Suprapubic skin (tissue), 4 donors: ENCODE measurements at places on chromosomes 7 and 10.

GRCh38 chr10:121614613-121615434 is 16.6 kb upstream of the FGFR2 start:
- no peak for DNase-seq

GRCh38 chr10:110399106-110399964 is 94.6 kb upstream of the SMNDC1 start:
- DNase-seq: no peak

GRCh38 chr7:150409300-150410030 is 30.3 kb downstream of the ZNF775 start:
- DNase-seq: peak; percentile 44

DNA sequence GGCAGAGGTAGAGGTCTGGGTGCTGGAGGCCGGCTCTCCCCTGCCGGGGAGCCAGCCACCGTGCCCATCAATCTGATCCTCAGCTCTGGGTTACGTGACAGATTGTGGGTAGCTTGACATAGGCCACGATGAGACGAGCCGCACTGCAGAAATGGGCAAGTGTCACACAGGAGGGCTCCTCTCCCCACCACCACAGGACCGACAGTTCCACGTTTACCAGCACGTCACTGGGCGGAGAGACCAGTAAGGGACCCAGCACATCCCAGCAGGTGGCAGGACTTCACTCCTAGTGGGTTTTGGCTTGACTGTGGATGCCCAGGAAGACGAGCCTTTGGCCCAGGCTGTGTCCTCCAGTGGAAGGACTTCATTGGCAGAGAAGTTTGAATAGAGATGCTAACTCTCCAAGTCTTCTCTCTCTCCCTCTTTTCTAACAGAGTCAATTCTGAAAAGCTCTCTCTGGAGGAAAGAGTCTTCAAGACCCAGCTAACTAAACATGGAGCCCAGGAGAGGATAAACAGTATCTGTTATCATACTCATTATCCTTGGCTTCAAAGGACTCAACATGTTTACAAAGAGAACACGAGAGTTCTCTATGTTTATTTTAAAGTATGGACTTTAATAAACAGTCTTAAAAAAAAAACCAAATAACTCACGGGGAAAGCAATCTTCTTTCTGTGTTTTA is 129.3 kb upstream of the JCAD start:
- no peak for DNase-seq

DNA sequence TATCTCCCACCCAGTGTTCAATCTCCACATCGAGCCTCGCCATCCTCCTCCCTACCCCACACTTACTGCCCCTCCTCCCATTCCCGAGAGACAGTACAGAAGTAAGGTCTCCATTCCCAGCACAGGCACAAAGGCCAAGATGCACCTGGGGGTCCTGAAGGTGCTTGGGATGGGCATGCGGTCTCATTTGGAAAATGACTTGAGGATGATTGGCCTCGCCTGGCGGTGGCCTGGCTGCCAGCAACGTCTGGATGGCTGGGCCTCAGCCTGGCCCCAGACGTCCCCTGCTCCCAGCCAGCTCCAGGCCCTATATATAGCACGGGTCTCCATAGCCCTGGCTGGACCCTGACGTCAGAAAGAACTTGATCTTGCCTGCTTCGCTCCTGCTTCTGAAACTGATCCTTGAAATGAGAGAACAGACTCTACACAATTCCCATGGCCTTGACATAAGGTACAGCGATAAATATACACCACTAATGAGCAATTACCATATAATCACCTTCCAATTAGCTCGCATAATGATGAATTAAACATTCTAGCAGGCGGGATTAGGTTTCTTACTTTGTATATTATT is 11.8 kb downstream of the EMX2 start:
- DNase-seq: no peak

- no peak for DNase-seq
Measured at GRCh38 chr10:88292185-88292514, 291.0 kb downstream of the RNLS start.

- no peak for DNase-seq
Measured at GRCh38 chr7:75961218-75961617, 33.2 kb downstream of the TMEM120A start.

GRCh38 chr10:13893926-13894325 is 307.2 kb downstream of the PRPF18 start:
- no peak for DNase-seq

DNA sequence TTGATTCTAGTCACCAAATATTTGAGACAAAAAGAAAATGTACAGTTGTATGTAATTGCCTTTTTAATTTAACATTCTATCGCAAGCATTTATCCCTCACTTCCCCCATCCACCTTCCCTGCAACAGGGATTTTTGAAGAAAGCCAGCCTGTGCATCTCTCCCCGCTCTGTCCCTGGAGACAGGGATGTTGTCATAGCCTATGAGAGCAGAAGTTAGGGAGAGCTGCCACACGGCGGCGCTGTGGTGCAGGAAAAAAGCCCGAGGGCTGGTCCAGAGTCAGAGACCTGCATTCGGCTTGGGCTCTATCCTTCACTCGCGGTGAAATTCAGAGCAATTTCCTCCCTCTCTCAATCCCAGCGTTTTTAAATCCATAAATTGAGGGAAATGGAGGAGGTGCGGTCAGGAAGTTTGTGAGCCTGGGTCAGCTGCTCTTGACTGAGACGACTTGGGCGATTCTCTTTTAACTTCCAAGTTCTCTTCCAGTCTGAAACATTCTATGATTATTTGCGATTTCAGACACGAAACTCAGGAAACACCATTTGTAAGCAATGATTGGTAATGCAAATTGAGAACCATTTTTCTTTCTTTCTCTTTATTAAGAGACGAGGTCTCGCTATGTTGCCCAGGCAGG is 17.5 kb downstream of the HKDC1 start:
- DNase-seq: peak; percentile 92

- DNase-seq: no peak
Measured at GRCh38 chr10:110036640-110037039, 28.9 kb downstream of the ADD3 start.

- DNase-seq: no peak
Measured at GRCh38 chr10:78336402-78336791, 302.7 kb downstream of the RPS24 start.

GRCh38 chr10:132364594-132364970 is 32.4 kb upstream of the PWWP2B start:
- peak; percentile 64 for DNase-seq

- no peak for DNase-seq
Measured at GRCh38 chr10:43665054-43665453, 16.4 kb upstream of the ZNF32 start.

DNA sequence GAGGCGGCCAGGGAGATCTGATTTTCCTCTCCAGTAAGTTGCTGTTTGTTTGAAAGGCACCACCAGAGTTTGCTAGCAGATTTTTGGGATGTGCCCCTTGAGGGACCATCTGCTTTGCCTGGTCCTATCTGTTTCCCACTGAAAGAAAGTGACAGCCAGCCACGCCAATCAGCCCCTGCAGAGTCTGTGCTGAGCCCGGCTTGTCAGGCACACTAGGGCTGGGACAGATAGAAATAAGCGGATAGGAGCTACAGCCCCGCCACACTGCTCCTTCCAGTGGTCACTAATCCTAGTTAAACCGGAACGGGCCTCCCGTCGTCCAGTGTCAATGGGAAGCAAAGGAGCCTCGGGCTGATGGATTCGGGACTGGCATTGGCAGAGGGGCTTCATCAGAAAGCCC is 161.9 kb upstream of the PRR15 start:
- no peak for DNase-seq

DNA sequence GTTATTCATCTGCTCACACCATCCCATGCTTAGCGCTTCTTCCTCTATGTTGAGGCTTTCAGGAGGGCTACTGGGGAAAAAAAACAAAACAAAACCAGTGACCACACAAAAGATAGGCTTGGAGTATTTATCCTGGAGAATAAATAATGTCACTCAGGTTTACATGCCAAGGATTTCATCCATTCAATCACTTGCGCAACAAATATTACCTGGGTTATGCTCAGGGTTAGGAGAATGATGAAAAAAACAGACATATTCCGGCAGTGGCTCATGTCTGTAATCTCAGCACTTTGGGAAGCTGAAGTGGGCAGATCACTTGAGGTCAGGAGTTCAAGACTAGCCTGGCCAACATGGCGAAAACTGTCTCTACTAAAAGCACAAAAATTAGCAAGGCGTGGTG is 3.3 kb upstream of the ELOVL3 start:
- no peak for DNase-seq

- no peak for DNase-seq
Measured at GRCh38 chr7:151506901-151507382, 12.8 kb downstream of the RHEB start.

DNA sequence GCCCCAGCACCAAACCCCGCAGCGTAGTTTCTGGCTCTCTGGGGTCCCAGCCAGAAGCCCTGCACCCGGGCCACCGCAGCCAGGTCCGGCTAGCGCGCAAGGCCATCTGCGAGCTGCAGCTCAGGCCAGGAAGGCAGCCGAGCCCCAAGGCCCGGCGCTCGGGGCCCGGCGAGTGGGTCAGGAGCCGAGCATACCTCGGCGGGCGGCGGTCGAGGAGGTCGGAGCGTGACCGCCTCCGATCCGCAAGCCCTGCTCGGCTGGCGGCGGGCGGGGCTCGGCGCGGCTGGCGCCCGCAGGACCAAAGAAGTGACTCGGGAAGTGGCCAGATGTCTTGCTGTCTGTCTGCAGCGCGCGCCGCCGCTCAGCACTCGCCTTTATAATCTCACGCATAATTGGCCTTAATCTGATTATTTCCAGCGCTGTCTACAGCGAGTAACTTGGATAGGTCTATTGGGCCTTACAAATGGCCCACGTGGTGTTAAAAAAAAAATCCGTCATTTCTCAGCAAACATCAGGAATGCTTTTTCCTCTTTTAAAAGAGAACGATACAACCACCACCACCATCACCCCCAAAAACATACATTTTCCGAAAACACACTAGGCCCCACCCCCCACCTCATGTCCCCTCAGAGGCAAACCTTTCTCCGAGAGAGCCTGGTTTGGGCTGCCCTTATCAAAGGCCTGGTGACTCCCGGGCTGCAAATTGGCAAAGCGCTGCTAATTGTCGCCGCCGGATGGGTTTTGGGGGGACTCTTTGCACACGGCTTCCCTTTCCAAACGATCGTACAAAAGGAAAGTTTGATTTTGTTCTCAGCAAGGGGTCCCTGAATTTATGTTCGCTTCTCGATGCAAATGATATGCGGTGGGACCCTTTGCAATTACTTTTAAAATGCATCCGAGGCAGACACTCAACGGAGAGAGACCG is at the start of gene DRGX:
Gene DRGX, minus strand, starts transcription at position 349 of the 925 bp plus-strand sequence. CDS start 649 bp downstream, outside the sequence.
- no peak for DNase-seq

GRCh38 chr10:6109444-6109775 is 20.6 kb downstream of the RBM17 start:
- DNase-seq: no peak

- DNase-seq: no peak
Measured at GRCh38 chr7:20162665-20163064, 54.5 kb downstream of the MACC1 start.

GRCh38 chr10:79433324-79434222 is 11.9 kb downstream of the ZCCHC24 start:
- DNase-seq: peak; percentile 62

DNA sequence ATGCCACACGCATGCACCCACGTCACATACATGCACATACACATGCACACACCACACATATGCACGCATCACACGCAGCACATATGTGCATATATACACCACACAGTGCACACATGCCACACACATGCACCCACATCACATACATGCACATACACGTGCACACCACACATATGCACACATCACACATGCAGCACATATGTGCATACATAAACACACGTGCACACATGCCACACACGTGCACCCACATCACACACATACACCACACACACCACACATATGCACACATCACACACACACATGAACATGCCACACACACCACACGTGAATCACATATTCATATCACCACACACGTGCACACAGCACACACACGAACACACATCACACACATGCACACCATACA is 338.8 kb downstream of the PTPRN2 start:
- DNase-seq: no peak

DNA sequence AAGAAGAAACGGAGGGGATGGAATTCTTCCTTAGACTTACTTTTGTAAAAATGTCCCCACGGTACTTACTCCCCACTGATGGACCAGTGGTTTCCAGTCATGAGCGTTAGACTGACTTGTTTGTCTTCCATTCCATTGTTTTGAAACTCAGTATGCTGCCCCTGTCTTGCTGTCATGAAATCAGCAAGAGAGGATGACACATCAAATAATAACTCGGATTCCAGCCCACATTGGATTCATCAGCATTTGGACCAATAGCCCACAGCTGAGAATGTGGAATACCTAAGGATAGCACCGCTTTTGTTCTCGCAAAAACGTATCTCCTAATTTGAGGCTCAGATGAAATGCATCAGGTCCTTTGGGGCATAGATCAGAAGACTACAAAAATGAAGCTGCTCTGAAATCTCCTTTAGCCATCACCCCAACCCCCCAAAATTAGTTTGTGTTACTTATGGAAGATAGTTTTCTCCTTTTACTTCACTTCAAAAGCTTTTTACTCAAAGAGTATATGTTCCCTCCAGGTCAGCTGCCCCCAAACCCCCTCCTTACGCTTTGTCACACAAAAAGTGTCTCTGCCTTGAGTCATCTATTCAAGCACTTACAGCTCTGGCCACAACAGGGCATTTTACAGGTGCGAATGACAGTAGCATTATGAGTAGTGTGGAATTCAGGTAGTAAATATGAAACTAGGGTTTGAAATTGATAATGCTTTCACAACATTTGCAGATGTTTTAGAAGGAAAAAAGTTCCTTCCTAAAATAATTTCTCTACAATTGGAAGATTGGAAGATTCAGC is 158.7 kb upstream of the LANCL2 start:
- DNase-seq: no peak

- no peak for DNase-seq
Measured at GRCh38 chr10:59561477-59562121, 148.1 kb downstream of the SLC16A9 start.

DNA sequence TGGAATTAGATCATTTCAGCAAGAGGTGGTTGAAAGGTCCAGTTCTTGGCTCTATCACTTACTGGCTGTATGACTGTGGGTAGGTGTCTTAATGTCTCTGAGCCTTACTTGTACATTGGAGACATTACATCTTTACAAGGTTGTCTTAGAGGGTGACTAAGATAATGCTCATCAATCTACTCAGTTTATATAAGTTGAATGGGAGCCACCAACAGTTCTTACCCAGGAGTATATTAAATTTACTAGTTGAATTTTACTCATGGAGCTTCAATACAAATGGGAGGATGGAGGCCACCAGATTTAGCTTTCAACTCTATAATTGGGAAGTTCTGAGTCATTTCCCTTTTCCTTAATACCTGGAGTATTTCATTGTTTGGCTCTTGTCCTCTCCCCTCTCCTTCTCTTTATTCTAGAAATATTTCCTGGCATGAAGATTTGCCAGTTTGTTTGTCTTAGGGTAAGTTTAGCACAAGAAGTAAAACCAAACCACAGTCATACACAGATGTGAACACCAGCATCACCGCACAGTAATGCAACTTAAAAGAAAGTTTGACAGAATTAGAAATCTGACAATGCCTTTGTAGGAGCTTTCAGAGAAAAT is 222.8 kb downstream of the LRMDA start:
- no peak for DNase-seq
